ENCODE measurements at places on chromosomes 3 and 15. TPM values are rescaled to one million over a fixed set of nuclear protein-coding genes. Genes with fewer than 3 reads are reported as not detected.

GRCh38 chr15:55784286-55784685 is 41.3 kb upstream of the PRTG start:
- no peak for DNase-seq

GRCh38 chr15:58171476-58172061 is 33.4 kb downstream of the AQP9 start:
- no peak for DNase-seq

- DNase-seq, result no peak
These were observed 67.2 kb upstream of the DLG1 start for GRCh38 chr3:197365586-197365985.

OSTN gene
- total RNA-seq, result not detected

Measured in activated naive CD8-positive, alpha-beta T cell treated with anti-CD3 and anti-CD28 coated beads, Interleukin-2, amount 10 ng/mL, durations not matched to agents 7 days and 5 days (primary cell).